Fibroblast of skin of back (primary cell): ENCODE measurements at places on chromosomes 5 and 9.

- DNase-seq = peak; percentile 71
These were observed 33.2 kb downstream of the YTHDC2 start for GRCh38 chr5:113546703-113547183.

GRCh38 chr5:77255617-77256016, 45.1 kb downstream of the PDE8B start:
- no peak for DNase-seq

- DNase-seq = no peak
These were observed 140.6 kb upstream of the LIFR start for GRCh38 chr5:38697013-38697412.

DNA sequence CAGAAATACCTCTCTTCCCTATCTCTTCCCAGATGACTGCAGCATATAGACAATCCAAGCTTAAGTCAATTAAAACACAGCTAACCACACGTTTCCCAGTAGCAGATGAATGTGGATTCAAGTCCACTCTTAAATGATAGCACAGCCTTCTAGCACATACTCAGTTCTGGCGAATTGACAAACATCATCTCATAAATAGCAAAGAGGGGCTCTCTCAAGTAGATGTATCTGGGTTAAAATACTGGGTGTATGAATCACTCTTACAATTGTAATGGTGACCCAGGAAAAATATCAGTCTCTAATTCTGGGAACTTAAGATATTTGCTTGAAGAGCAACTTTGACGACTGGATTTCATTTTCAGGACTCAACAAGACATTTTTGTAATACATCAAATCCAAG, 67.0 kb upstream of the HAPLN1 start:
- DNase-seq = peak; percentile 24

DNA sequence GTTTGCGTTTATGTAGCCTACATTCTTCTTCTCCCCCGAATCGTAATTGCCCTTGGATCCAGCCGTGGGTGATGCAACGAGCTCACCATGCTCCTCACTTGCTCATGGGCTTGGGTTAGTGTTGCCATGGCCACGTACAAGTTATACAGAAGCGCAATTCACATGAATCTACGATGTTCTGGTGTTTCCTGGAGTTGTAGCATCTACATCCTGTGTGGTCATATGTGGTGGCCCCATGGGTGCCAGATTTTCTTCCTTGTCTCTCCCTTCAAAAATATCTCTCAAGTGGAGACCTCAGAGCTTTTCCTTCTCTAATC, 115.3 kb downstream of the TLE4 start:
- DNase-seq = no peak
